ENCODE measurements at places on chromosomes 12 and 14.

DNA sequence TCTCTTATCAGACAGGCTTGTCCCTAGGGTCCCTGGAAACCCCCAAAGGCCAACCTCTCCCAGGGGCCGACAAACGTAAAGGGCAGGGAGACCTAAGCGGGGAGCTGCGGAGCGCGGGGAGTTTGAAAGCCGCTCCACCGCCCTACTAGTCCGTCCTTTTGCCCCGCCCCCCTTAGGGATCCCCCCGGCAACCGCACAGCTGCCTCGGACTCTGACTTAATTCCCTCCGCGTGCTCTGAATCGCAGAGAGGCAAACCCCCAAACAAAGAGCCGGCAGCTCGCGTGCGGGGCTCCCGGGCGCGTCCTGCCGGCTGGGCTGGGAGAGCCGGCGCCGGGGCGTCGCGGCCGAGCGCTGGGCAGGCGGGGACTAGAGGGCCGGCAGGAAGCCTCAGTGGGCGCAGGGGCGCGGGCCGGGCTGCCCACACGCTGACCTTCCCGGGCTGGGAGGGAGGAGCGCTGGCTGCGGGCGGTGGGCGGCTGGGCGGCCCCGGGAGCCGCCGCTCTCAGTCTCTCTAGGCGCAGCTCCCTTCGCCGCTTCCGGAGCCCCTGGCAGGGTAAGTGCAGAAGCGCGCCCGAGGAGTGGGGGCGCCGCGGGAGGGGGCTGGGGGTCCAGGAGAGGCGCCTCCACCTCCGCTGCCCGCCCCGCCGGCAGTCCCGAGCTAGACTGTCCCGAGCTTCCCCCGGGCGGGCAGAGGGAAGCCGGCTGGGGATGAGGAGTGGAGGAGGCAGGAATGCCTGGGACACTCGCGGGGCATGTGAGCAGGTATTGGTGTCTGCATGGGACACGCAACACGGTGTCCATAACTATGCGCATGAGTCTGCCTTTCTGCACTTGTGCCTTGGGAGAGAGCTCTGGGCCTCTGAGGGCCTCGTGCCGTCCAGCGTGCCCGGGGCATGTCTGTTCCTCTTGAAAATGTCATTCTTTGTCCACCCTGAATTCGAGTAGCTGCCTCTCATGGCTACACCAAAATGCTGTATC lies at the start of gene TSPAN11:
Gene TSPAN11 (plus strand): TSS at position 506 of the 979 bp plus-strand sequence. CDS start 27,244 bp downstream, outside the sequence.
- peak; percentile 80 for DNase-seq

DNA sequence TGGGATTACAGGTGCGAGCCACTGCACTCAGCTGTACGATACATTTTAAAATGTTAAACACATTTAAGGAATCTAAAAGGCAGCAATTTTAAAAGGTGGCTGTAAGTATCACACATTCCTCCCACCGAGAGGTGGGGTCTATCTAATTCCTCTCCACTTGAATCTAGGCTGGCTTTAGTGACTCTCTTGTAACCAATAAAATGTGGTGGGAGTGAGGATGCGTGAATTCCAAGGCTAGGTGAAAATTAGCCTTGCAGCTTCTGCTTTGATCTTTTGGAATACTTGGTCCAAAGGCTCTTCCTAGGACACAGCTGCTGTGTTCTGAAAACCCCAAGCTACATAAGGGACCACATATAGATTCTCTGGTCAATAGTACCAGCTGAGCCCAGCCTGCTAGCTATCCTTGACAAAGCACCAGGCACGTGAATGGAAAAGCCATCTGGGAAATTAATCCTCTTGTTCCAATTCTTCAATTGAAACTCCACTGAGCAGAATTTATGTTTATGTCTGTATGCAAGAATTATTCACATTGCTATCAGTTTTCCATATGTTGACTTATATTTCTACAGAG lies 8.8 kb upstream of the GPRC5D start:
- DNase-seq = no peak

DNA sequence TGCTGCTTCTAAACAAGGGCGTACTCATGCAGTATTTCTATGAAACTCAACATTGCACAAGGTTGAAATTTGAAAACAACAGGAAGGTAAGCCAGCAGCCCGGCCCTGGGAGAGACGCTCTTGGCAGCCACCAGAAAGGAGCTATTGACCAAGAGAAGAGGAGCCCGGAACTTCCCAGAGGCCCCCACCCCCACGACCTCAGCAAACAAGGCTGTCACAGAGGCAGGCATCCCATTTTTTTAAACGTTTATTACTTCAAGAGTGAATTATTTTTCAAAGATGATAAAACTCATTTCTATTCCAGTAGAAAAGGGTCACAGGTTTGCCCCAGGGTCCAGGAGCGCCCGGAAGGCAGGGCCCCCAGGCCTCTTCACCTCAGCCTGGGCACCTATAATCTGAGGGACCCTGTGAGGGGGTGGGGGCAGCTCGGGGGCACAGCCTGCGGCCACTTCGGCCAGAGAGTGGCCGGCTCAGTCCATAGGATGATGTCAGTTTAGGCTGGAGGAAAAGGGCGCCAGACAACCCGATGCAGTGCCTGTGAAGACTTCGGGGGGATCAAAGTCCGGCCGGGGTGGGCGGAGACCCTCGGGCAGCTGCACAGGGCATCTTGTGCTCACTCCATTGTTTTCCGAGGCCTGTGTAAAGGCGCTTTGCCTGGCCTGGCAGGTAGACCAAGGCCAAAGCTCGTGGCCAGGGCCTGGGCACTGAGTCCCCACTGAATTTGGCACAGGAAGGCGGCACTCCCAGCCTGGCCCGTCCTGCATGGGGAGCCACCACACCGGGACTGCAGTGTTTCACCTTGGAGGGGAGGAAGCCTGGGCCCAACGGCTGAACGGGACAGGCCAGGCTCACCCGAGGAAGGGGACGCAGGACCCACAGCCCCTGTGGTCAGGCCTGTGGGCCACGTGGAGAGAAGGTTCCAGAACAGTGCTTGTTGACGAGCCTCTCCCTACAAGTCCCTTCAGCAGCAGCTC lies 86.0 kb downstream of the SCARB1 start:
- no peak for DNase-seq

DNA sequence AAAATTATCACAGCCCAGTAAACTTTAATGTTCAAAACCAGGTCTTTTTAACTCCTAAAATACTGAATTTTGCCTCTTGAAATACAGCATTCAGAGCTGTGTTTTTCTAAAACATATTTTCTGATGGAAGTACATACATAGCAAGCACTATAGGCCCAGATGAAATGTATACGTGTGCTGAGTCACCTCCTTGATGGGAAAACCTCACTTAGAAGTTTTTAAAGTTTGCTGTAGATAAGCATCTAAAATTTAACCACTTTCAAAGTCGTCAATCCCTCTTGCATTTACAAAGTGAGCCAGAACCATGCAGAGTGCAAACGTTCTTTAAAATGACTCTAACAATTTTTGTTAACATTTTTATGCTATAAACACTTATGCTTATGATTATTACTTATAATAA lies 618.8 kb downstream of the RPS29 start:
- DNase-seq = no peak

DNA sequence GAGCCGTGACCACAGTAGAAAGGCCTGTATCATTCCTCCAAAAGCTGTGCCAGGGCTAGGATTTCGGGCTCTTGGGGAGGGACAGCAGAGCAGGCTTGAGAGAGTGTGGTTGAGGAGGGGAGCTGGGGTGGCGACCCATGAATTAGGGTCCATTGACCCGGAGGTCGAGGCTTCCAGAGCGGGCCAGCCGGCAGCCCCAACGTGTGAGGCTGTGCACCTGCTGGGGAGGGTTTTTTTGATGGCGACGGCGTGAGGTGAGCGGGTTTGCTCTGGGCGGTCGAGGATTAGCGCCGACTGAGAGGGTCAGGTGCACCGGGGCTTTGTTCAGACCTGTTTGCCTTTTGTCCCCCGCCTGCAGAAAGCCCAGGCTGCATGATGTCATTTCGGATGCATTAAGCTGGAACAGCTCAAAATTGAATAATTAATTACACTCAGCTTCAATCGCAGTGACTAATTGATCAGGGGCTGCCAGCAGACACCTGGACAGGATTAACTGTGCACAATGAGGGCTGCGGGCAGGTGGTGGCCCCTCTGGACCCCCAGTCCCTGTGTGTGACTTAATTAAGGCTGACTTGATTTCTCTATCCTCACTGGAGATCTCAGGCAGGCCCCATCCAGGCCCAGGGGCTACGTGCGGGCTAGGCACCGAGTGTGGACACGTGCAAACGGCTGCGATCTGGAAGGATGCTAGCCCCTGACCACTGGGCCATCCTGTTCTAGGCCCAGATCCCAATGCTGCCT lies 42.1 kb upstream of the MEG3 start:
- DNase-seq = peak; percentile 95
